ENCODE measurements at places on chromosomes 7 and 10.

- no peak for DNase-seq
These were observed 636.3 kb downstream of the PARD3 start for GRCh38 chr10:34178756-34179155.

DNA sequence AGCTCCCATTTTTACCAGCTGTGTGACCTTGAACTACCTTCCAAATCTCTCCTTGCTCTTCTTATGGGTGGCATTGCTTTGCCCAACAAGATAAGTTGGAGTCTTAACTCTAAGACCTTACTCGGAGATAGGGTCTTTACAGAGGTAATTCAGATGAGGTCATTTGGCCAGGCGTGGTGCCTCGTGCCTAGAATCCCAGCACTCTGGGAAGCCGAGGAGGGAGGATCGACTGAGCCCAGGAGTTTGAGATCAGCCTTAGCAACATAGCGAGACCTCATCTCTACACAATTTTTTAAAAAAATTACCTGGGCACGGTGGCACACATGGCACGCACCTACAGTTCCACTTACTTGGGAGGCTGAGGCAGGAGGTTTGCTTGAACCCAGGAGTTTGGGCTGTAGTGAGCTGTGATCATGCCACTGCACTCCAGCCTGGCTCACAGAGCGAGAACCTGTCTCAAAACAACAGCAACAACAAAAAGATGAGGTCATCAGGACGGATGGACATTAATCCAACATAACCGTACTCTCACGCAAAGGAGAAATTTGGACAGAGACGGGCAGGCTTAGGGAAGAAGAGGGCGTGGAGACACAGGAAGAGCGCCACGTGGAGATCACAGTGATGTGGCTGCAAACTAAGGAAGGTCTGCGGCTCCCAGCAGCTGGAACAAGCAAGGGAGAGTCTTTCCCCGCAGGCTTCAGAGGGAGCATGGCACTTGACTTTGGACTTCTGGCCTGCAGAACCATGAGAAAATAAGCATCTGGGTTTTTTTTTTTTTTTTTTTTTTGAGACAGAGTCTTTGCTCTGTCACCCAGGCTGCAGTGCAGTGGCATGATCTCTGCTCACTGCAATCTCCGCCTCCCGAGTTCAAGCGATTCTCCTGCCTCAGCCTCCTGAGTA is 122.3 kb upstream of the CARD11 start:
- no peak for DNase-seq

GRCh38 chr7:31860925-31861324 is 173.9 kb downstream of the PPP1R17 start:
- no peak for DNase-seq

GRCh38 chr7:50156163-50156562 is 63.1 kb upstream of the ZPBP start:
- DNase-seq = no peak

- no peak for DNase-seq
These were observed 288.3 kb downstream of the AHR start for GRCh38 chr7:17586711-17587110.

DNA sequence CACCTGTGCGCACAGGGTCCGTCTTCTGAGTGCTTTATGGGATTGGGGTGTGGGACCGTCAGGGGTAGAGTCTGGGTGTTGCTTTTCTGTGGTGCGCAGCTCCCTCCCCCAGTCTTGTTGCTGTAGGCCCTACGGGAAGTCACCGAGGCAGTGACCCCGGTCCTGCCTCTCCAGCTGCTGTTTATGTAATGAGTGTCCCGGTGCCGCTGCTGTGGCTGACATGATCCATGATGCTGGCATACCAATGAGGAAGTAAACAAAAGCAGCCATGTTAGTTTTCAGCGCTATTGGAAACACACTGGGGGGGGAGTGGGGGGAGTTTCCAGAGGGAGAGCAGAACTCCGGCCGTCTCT is 1.1 kb downstream of the TRIM8 start:
- DNase-seq = no peak

DNA sequence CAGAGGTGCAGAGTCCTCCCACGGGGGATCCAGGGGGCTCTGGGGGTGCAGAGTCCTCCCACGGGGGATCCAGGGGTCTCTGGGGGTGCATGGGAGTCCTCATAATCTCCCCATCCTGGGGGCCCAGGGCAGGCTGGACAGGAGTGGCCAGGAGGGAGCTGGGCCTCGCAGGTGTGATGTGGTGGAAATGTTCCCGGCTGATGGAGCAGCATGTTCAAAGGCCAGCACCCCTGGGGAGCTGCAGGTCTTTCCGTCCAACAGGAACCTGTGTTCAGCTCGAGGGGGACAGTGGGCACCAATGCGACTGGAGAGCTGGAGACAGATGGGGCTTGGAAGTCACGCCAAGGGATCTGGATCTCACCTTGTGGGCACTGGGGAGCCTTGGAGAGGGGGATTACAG is 38.5 kb upstream of the PSMG3 start:
- DNase-seq = no peak

- DNase-seq = no peak
These were observed 72.9 kb upstream of the PODXL start for GRCh38 chr7:131629217-131629882.

- DNase-seq = no peak
These were observed 132.6 kb downstream of the CHRM2 start for GRCh38 chr7:137001041-137001440.

GRCh38 chr10:132826524-132827422 is 40.8 kb upstream of the NKX6-2 start:
- no peak for DNase-seq

DNA sequence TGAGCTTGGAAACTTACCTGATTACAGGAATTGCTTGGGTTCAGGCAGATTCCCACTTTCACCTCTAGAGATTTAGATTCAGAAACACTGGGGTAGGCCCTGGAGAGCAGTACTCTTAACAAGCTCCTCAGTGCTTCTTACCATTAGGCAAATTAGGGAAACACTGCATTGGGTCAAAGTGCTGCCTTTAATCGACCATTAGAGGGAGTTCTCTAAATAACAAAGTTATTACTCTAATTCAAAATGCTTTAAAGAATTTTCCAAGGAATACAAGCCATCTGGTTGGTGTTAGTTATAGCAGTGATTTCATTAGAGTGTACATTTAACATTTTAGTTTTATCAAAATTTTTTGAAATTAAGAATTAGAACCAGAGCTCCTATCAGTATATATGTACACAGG is 324.5 kb downstream of the GFRA1 start:
- DNase-seq = no peak

GRCh38 chr10:11285171-11285570 is 267.5 kb downstream of the CELF2 start:
- no peak for DNase-seq

- no peak for DNase-seq
These were observed 36.3 kb downstream of the POT1 start for GRCh38 chr7:124893140-124893827.

DNA sequence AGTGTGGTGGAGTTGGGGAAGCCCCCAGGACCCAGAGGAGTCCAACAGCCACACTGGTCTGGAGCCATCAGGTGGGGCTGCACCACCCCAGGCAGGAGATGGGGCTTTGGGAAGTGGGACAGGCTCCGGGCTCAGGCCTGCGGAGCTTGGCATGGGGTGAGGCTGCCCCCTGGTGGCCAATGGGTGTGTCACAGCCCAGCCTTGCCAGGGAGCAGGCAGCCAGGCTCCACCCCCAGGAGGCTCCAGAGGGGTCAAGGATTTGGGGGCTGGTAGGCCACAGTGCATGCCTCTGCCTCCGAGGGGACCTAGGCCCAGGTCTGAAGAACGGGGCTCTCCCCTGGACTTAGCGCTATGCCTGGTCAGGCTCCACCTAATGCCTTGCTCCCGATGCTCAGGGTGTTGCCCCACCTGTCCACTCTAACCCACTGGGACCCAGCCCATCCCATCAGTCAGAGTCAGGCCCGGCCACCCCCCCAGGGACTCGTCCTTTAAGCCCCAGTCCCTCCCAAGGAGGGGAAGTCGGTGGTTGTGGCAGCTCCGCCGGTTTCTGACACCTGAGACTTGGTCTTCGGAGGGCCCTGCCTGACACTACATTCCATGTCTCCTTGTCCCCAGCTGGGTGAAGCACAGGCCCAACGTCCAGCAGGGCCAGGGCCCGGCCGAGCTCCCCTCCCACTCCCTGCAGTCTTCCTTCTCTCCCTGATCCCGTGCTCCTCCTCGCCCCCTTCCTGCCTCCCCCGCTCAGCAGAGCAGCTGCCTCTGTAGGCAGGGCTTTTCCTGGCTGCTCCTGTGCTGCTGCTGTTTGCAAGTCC is 11.3 kb upstream of the SAMD8 start:
- peak; percentile 76 for DNase-seq

- no peak for DNase-seq
These were observed 247.7 kb upstream of the PPP2R2D start for GRCh38 chr10:131653140-131653539.

DNA sequence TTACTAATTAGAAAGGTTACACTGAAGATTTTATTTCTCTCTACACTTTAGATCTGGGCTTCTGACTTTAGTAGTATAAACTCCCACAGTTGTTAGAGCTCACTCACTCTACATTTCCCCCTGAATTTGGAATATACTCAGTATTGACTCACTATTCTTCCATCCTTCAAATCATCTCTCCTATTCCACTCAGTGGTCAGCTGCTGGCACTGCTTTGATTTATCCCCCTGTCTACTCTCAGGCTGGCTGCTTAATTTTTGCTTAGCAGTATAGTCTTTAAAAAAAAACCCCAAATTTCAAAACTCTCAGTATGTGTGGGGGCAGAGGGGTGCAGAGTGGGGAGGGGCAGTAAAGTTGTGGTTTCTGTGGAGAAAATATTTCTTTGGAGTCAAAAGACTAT is 68.9 kb downstream of the CDK6 start:
- DNase-seq = no peak

- no peak for DNase-seq
These were observed 882 bp downstream of the ZNF282 start for GRCh38 chr7:149196151-149196704.

- DNase-seq = no peak
These were observed 10.0 kb downstream of the SFTPD start for GRCh38 chr10:79938728-79939406.

DNA sequence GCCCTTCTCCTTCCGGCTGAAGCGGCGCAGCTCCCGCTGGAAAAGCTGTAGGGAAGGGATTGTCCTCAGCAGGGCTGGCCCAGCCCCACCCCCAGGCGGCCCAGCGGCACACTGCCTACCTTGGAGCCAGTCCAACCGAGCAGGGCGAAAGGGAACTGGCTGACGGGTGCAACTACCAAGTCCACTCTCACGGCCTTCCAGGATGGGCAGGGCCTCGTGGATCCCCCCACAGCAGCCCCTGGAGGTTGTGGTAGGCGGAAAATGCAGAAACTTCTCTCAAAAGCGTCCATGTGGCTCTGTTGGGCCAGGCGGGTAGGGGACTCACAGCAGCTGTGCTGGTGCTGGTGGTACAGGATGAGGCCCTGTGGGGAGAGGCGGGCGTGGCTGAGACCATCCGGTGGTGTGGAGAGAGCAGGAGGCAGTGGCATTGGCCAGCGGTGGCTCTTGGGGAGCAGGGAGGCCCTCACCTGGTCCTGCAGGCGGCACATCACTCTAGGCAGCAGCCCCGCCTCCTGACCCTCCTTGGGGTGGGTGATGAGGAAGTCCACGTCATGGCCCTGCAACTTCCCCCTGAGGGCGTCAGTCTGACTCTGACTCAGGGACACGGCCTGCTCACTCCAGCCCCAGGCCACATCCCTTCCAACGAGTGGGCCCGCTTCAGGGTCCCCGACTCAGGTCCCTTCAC is 8.4 kb upstream of the PGAM2 start:
- no peak for DNase-seq

DNA sequence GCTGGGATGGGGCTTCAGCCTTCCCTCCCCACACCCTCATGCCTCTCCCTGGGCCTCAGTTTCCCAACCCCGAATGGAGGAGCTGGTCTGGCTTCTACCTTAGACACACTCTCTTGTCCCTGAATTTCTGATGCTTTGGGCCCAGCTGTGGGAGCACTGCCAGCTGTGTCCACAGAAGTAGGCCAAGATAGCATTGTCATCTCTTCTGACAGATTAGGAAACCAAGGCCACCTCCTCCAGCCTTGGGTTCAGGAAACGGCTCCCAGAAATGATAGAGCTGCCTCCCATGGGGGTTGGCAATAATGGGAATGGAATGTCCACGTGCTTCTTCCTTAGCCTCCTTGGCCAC is 1.3 kb downstream of the PPIF start:
- no peak for DNase-seq

DNA sequence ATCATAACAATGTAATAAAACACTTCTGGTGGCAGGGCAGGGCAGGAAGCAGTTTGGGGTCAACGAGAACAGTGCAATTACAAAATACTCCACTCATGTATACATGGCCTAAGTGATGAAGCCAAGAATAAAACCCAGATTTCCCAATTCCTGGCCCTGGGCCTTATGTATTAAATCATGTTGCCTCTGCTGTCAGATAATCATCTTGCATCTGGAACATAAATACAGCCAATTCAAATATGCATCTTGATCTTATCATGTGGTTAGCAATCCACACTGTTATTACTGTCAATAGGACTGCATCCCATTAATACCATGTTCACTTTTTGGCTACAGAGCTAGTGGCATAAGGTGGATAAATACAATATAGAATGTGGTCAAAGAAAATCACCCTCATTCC is 186.5 kb upstream of the SLC25A13 start:
- no peak for DNase-seq

DNA sequence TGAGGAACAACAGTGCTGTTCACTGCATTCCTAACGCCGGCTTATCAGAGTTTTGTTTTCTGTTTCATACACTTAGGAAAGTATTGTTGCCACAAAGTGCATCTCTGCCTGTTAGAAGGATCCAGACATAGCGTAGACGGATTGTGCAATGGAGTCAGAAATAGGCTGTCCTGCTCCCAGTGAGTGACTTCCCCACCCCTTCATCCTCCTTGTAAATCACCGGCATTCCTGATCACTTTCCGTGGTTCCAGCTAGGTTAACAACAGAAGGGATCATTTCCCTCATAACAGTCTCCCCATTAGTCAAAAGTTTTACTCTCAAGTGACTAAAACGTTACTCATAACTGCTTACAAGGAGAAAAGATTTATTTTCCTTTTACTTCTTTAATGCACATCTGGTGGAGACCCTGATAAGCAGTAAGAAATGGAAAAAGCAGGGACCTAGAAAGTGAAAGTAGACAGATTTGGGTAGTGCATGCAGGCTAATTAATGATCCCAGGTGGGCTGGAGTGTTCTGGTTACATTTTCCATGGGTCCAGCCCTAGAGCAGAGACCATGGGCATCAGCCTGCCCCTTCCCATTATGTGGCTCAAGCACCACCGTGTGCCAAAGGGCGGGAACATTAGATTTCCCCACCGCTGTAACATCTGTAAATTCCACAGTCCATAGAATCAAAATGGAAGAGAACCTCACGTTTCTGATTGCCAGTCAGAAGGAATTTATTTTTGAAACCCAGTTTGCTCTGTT is 395.1 kb upstream of the GALNT17 start:
- DNase-seq = no peak

DNA sequence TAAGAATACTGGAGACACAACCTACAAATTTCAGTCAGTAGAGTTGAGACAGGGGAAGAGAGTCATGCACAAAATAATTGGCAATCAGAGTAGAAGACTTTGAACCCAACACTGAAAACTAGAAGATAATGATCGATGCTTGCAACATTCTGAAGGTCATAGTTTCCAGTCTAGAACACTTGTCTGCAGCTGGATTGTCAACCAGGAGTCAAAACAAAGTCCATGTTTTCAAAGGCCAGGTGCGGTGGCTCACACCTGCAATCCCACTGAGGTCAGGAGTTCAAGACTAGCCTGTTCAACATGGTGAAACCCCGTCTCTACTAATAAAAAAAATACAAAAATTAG is 26.8 kb upstream of the SMURF1 start:
- no peak for DNase-seq

All from activated CD4-positive, alpha-beta T cell treated with anti-CD3 and anti-CD28 coated beads for 24 hours (primary cell).